Fibroblast of skin of scalp (primary cell): ENCODE measurements at places on chromosomes 6 and 20.
A peak's percentile ranks its signal among the peaks of the same experiment; 100 is the strongest.

- DNase-seq = no peak
Observed at GRCh38 chr20:34322267-34323105, 19.3 kb upstream of the AHCY start.

DNA sequence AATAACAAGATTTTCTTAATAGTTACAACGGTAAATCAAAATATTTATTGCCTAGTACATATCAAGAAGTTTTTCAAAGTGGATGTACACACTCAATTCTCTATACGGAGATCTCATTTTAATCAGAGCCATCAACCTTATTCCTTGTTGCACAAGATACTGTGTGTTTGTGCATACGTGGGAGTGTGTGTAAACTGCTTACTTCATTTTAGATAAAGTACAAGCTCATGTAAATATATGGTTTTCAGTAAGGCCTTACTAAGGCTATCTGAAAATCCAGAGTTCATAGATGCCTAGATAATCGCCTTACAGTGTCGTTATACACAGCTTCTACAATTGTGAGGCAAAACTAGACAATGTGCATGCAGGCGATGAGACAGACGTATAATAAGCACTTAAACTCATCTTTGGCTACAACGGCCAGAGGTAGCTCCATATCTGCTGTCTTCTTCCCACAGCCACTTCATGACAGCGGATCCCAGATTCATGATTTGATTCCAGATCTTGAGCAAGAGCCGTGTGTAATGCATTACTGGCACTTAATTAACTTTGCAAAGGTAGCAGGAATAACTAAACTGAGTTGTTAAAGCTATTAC is 2.5 kb downstream of the PERP start:
- DNase-seq = no peak

GRCh38 chr6:42440027-42440426 is 11.7 kb downstream of the TRERF1 start:
- DNase-seq = peak; percentile 31

GRCh38 chr6:17418281-17419188 is 25.1 kb downstream of the CAP2 start:
- peak; percentile 88 for DNase-seq

GRCh38 chr6:130046671-130047070 is 28.3 kb downstream of the L3MBTL3 start:
- no peak for DNase-seq

GRCh38 chr6:136052031-136052430 is 198.1 kb downstream of the MTFR2 start:
- no peak for DNase-seq
